Fibroblast of skin of scalp (primary cell): ENCODE measurements at places on chromosomes 6 and 20.

GRCh38 chr6:139584599-139584998 lies 210.2 kb upstream of the CITED2 start:
- DNase-seq = no peak

DNA sequence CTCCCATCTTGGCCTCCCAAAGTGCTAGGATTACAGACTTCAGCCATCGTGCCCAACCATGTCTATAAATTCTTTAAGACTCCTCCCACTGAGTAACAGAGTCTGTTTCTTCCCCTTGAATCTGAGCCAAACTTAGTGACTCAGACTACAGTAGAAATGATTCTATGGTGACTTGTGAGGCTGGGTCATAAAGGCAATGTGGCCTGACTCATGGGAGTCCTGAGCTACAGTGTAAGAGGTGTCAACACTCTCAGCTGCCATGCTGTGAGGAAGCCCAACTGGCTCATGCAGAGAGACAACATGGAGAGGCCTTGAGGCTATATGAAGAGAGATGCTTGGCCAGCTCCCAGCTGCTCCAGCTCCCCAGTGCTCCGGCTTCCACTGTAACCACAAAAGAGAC lies 5.2 kb upstream of the NRSN2 start:
- peak; percentile 86 for DNase-seq

- no peak for DNase-seq
Measured at GRCh38 chr20:53515749-53516148, 77.9 kb downstream of the ZNF217 start.

DNA sequence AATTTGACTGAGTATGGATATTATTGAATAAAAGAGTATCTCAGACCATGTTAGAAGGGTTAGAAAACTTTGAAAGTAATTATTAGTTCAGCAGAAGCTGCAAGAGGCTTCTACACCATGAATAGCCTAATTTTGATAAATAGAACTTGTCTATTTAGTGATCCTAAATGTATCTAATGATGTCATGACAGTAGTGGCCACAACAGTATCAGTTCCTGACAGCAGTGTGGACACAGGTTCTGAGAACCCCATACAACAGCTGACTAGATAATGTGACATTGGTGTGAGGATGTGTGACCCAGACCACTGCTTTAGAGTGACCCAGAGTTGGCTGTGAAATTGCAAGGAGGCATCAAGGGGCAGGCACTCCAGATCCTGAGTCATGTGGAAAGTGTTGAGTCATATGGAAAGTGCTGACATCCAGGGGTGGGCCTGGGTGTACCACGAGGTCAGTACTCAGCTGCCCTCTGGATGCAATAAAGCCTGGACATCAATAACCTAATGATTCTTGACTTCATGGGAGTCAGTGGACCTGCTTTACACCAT lies 754.7 kb downstream of the DHX35 start:
- DNase-seq = peak; percentile 38

GRCh38 chr6:154673919-154674318 lies 59.3 kb upstream of the SCAF8 start:
- DNase-seq = no peak
